Sciatic nerve (tissue), 2 donors: ENCODE measurements at places on chromosomes 11 and 22.

DNA sequence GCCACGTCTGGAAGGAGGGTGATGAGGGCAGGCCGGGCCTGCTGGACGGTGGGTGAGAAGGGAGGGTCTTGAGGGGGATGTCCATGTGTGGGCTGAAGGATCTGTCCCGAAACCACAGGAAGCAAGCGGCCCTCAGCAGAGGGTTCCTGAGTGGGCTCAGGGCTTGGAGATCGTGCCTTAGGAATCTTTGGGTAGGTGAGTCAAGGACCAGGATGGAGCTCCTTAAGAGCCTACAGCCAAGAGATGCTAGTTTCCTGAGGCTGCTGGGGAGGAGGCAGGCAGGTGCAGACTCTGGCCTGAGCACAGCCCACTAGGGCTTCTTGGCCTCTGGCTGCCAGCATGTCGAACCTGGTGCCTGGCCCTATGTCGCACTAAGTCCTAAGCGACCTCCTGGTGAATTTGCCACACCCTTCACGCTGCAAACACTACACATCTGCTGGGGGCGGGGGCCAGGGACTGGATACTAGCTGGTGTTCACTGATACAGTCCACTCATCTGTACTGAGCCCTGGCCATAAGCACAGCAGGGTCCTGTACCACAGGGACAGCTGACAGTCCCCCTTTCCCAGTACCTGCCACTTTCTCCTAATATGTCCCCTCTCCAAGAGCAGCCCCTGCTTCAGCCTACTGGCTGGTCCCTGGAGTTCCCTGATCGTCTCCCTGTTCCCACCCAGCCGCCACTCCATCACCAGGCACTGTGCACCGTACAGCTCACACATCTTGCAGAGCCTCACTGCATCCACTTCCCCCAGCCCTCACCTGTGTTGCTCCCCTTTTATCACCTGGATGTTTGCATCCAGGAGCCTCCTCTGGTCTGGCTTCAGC is 19.5 kb downstream of the GNAZ start:
- no peak for DNase-seq

GRCh38 chr11:116457336-116458007 is 315.3 kb downstream of the BUD13 start:
- no peak for DNase-seq

DNA sequence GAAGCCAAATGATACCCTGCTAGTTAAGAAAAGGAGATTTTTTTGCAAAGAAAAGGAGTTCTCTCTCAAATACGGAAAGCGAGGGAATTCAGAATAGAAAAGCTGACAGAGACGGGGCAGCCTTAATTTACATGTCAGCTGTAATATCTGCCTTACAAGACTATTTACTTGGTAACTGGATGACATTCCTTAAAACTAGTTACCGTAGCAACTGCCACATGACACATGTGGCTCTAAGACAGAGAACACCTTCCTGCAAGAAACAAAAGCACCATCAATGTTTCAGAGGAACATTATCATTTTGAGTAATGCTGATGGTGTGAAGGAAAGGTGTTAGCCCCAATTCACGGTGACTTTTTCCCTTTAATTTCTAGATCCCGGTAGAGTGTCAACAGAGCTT is 222.1 kb downstream of the LRRC4C start:
- no peak for DNase-seq

DNA sequence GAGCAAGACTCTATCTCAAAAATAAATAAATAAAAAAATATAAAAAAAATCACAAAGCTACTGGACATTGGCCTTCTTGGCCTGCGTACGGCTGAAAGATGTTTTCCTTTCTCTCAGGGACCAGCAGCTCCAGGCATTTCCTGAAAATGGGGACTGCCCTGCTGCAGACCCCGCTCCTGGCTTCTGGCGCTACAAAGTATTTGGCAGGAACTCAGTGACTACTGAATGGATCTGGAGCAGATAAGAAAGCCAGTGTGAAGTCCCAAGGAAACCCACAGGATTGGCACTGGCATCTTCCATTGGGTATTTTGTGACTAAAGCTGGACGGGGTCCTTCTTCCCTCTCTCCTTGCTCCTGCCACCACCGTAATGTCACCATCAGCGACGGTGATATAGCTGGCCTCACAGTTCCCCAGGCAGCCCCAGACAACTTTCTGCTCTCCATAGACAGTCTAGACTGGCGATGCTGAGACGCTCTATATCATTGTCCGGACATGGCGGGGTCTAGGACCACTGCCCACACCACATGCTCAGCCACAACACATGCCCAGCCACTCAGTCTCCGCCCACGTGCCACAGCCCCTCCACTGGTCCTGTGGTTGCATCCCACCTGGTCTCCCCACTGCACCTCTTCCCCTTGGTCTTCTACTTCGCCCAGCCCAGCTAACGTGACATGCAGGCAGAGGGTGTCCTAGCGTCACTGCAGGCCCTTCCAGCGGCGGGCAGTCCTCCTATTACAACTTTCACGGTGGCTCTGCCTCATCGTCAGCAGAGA is 22.7 kb upstream of the YPEL1 start:
- DNase-seq = no peak

DNA sequence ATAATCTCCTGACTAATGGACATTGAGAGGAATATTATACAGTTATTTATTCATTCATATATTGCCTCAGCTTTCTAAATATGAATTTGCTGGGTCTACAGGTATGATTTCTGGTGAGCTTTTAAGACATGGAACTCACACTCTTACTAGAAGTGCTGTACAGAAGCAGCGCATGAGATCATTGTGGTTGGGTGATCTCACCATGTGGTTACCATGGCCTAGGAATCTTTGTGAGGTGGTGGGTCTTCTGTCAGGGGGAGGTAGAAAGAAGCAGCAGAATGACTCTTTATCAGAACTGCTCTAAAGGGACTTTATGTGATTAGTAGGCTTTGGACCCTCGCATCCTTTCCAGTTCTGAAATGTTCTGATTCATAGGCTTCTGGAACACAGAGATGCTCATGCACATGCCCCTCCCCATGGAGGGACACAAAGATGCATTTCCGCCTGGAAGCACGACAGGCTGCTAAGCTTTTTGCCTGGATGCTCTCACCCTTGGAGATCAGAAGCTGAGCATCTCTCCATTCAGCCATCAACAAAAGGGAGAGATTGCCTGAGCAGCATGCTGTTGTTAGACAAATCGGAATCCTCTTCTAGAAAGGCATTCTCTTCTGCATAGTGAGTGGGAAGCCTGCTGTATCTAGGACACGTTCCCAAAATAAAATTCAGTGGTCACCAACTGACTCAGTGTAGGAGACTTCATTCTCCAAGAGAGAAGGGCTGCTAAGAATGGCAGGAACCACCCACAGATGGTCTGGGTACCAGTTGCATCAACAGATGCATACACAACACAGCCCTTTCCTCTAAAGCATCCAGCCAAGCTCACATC is 51.3 kb downstream of the KIRREL3 start:
- DNase-seq = no peak

DNA sequence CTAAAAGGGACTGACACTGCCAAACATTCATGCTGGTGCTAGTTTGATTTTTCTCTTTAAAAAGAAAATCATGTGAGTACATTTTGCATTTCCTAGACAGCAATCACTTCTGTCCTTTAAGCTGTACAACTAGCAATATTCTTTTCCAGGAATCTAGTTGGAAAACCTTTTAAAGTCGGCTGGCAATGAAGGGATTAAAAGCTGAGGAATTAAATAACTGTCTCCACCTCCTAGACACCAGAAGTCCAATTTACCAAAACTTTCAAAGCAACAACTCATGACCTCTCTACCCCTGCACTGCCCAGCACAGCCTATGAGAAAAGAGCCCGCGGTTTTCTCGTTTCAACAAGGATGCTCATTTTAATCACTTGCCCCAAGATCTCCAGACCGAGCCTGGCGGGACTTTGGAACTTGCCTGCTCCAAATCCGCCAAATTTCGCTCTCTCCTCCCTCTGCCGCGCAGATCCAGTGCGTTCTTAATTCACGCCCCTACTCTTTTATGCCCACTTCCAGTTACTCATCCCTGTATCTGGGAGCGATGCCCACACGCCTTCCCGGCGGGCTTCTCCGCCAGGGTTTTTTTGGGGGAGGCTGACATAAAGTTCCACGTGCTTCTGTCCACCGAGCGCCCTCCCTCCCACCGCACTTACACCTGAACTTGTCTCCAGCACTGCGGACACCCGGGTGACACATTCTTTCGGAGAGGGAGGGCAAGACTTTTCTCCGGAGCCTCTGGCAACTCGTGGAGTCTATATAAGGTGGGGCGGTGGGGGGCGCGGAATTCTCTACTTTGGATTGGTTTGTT is 2.5 kb downstream of the MPPED2 start:
- peak; percentile 55 for DNase-seq

- no peak for DNase-seq
These were observed 863.3 kb downstream of the TBC1D22A start for GRCh38 chr22:47625531-47626427.

GRCh38 chr11:17277024-17277584 is 565 bp downstream of the NUCB2 start:
- DNase-seq = no peak

GRCh38 chr22:24068377-24068680 is 57.2 kb downstream of the CABIN1 start:
- DNase-seq = no peak

- DNase-seq = no peak
These were observed 515.1 kb downstream of the TBC1D22A start for GRCh38 chr22:47277531-47277930.

DNA sequence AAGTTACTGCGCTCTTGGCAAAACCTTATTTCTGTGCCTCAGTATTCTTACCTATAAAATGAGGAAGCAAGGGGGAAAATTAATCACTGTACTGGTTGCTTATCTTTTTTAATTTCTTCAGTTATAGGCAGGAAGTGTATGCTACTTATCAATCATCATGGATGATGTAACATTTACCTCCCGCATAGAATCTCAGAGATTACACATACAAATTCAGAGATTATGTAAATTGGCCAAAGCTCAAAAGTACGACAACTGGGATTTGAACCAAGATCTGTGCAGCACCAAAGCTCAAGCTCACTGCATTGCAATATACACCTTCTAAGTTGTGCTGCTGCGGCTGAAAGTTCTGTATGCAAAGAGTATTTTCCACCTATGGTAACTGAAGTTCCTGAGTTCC is 83.0 kb downstream of the PDHX start:
- no peak for DNase-seq

DNA sequence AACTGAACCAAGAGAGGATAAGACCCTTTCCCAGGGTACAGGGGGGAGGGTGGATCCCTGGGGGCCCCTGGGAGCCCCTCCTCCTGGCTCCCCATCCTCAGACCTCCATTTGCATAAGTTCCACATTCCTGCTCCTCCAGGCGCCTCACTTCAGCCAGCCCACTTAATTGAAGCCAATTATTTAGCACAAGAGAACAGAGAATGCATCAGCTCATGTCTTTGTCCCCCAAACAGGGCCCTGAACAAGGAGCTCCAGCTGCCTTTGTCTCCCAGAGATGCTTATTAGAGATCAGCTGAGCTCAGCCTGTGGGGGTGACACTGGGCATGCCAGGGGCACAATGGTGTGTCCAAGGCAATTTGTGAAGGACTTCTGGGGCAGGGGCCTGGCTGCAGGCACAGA is 89.9 kb upstream of the PRDM11 start:
- DNase-seq = no peak

DNA sequence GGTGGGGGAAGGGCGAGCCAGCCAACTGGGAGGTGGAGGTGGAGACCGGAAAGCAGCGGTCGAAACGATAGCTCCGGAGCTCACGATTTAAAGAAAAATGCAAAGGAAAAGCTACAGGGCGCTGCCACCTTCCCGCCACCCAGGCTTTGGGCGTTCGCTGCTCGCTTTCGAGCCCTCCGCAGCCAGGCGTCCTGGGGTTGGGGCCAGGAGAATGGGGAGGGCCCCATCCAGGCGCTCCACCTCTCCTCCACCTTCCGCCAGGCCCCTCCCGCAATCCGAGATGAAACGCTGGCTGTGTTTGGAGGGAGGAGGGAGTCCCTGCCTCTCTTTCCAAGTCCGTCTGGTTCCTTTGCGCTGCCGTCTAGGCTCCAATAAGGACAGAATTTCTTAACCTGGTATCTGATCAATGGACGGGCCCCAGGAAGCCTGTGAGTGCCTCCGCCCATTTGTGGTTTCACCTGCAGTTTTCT is 483 bp upstream of the ABTB2 start:
- peak; percentile 79 for DNase-seq

GRCh38 chr11:74460481-74461154 is 6.7 kb downstream of the KCNE3 start:
- no peak for DNase-seq

GRCh38 chr22:33563220-33563964 is 356.9 kb downstream of the LARGE1 start:
- no peak for DNase-seq

DNA sequence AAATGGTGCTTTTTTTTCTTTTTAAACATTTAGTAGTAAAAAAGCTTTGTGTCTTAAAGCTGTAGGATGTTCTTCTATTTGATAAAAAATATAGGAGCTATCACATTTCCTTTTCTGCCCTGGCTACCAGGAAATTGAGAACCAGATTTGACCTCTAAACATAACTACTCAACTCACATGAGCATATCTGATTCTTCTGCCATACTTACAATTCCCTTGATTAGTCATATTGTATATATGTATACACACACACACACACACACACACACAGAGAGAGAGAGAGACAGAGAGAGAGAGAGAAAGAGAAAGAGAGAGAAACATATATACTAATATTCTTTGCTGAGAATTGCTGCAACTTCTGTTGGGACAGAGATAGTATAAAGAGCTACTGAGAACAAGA is 23.0 kb upstream of the GDPD4 start:
- DNase-seq = no peak

DNA sequence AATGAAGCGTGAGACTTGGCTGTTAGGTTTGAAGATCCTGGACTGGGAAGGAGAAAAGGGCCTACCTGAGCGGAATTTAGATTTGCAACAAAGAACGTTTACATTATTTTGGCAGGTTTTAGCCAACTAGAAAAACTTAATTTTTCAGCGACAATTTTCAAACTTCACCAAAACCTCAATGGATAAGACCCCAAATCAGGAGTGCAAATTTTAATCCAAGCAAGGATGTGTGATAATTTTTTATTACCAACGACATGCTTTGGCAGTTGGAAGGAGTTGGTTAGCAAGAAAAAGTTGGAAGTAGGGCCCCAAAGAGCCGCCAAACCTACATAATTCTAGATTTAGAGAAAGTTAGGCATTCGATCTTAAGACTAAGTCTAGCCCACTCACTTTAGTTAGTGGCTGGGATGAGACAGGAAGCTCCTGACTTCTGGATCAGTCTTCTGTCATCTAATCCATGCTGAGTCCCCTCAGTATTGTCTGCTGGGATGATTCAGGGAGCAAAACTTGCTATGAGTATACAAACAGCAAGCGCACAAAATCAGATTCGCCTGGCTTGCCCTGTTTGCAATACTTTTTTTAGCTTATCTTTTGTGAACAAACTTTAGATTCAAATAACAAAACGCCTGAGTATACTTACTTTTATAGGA is 787 bp upstream of the RDX start:
- DNase-seq = no peak

GRCh38 chr11:2475136-2475918 is 30.5 kb downstream of the KCNQ1 start:
- no peak for DNase-seq

DNA sequence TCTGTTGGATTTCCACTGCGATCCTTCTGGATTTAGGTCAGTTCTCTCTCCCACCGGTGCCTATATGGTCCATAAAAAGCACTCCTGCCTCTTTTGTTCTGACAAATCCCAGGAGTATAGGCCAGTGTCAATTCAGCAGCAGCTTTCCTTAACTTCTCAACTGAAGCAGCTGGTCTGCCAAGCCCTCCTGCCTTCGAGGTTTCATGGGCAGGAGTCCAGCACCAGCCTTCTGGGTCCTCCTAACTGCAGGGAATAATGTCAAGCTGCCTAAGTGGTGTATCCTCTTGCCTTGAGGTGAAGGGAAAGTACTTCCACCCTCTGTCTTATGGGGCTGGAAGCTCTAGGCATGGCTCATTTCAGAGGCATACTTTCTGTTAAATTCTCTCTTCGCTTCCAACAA is 149.4 kb upstream of the NCAM1 start:
- DNase-seq = no peak

GRCh38 chr11:6197466-6198200 is 1.4 kb upstream of the OR52W1 start:
- no peak for DNase-seq
